Foreskin keratinocyte (primary cell): ENCODE measurements at places on chromosomes 1 and 21. TPM values are rescaled to one million over a fixed set of nuclear protein-coding genes. Genes with fewer than 3 reads are reported as not detected.

The CDC42BPA gene
- total RNA-seq: 16.4 and 18.0 TPM in 2 replicates

DNA sequence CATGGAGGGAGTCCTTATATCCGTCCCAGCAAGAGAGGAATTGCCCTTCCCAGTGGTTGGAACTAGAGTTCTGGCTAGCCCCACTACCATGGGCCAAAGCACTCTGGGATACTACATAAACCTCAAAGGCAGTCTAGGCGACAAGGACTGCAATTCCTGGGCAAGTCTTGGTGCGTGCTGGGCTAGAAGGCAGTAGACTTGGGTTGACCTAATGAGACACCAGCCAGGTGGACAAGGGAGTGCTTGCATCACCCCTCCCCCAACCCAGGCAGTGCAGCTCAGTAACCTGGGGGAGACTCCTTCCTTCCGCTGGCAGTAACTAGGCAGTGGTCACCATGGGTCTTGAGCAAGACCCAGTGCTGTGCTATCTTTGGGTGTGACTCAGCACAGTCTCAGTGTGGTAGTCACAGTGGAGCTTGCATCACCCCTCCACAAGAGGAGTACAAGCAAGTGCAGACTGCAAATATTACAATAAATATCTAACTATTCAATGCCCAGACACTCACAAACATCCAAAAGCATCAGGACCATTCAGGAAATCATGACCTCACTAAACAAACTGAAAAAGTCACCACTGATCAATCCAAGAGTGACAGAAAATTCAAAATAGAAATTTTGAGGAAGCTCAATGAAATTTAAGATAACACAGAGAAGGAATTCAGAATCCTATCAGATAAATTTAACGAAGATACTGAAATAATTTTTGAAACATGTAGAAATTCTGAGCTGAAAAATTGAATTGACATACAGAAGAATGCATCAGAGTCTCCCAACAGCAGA, 84.7 kb upstream of the LYPLAL1 start:
- peak; percentile 81 for DNase-seq

The GBP6 gene
- total RNA-seq: 0.20 and 0.39 TPM in 2 replicates

The RCSD1 gene
- 0.04 TPM in 1 of 2 replicates, not detected in the other for total RNA-seq

GRCh38 chr1:227780101-227781044, 35.1 kb upstream of the PRSS38 start:
- DNase-seq: no peak

- DNase-seq: no peak
Measured at GRCh38 chr1:20719871-20720620, 2.2 kb upstream of the KIF17 start.

The RSRP1 gene
- 31.4 and 32.8 TPM in 2 replicates for total RNA-seq

GRCh38 chr1:111719674-111720132, 19.5 kb downstream of the INKA2 start:
- no peak for DNase-seq

The NUAK2 gene
- total RNA-seq: 15.1 and 21.6 TPM in 2 replicates

The DRAM2 gene
- total RNA-seq: 33.3 and 35.8 TPM in 2 replicates

- no peak for DNase-seq
Measured at GRCh38 chr1:205274041-205274691, 46.4 kb downstream of the TMCC2 start.

DNA sequence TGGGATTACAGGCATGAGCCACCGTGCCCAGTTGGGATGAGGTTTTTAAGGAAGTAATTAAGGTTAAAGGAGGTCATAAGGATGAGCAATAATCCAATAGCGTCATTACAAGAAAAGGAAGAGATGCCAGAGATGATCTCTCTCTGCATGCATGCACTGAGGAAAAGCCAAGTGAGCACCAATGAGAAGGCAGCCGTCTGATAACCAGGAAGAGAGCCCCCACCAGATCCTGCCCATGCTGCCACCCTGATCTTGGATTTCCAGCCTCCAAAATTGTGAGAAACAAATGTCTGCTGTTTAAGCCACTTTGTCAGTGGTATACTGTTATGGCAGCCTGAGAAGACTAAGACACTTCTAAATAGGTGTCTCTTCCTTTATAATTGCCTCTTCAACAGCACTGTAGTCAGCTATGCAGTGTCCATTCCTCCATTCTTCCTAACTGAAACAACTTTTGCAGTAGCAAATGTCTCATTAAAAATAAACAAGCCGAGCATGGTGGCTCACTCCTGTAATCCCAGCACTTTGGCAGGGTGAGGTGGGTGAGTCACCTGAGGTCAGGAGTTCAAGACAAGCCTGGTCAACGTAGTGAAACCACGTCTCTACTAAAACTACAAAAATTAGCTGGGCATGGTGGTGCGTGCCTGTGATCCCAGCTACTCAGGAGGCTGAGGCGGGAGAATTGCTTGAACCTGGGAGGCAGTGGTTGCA, 216.2 kb upstream of the RUNX1 start:
- peak; percentile 65 for DNase-seq

DNA sequence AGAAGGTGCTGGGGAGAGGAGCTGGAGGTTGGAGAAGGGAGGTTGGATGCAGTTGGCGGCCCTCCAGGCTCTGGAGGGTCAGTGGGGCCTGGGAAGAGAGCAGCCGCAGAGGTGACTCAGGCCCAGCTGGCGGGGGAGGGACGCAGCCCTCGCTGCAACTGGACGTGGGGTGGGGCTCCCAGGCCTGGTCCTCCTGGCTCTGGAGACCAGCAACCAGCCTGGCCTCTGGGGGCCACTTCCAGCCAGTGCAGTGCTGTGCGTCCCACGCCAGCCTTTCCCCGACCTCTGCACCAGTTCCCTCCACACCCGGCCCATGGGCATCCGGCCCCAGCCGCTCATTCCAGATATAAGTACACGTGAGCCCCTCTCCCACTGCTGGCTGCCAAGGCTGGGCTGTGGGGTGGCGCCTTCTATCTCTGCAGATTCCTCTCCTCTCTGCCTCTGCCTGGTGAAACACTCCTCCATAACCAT, 38.0 kb upstream of the COL18A1 start:
- DNase-seq: no peak

The SLC6A17 gene
- 0.03 and 0.07 TPM in 2 replicates for total RNA-seq

DNA sequence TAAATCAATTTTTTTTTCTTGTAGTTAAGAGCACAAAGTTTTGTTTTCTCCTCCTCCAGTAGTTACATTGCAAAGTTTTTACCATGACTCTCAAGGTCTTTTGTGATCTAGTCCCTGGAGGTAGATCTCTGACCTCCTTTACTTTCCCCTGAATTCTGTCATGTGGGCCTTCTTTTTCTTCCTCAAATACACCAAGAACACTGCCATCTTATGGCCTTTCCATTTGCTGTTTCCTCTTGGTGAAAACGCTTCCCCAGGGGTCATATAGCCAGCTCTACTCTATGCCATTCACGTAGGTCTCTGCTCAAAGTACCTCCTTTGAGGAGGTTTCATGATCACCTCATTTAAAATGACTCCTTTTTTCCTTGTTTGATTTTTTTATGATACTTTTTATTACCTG, 2.7 kb downstream of the DDX20 start:
- no peak for DNase-seq

DNA sequence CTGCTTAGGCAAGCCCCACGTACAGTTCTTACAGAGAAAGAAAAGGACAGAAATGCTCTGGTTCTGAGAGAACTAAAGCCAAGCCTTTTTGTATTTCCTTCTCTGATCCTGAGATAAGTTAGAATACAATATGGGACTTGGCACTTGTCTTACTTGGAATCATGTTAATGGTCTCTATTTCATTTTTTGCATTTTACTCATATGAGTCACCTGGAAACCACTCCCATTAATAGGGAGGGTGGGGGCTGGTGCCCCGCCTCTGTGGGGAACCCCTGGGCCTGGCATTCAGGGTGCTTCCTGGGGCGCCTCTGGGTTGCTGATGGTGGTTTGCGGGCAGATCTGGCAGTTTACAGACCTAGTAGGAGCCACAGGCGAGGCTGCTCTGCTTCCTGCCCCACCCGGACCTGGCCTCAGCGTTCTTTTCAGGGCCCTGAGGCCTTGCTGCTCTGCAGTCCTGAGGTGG, 26.7 kb downstream of the TSPAN2 start:
- peak; percentile 82 for DNase-seq

The MMP23B gene
- total RNA-seq: 1.2 TPM in 1 of 2 replicates, not detected in the other

DNA sequence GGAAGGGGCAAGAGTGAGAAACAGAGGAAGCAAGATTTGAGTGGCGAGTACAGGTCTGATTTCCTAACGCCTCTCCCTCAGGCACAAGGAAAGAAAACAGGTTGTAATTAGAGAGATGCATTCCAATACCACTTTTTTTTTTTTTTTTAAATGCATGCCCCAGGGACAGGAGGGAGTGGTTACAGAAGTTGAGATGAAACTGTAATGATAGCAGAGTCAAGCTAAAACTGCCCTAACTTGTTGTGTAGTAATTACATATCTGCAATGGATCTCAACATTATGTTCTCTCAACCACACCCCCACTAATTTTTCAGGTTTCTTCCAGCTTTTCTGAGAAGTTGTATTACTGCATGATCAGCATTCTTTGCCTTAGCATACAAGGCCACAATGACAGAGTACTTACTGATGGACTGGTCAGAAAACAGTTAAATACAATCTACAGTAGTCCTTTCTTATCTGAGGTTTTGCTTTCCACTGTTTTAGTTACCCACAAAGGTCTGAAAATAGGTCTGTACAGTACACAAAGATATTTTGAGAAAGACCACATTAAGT, 5.5 kb downstream of the ETV3 start:
- DNase-seq: peak; percentile 83

- DNase-seq: no peak
Measured at GRCh38 chr1:32275424-32275823, 16.5 kb upstream of the HDAC1 start.

The CR2 gene
- not detected in 2 replicates for total RNA-seq

- DNase-seq: peak; percentile 60
Measured at GRCh38 chr1:175822580-175822979, 79.2 kb upstream of the TNR start.

DNA sequence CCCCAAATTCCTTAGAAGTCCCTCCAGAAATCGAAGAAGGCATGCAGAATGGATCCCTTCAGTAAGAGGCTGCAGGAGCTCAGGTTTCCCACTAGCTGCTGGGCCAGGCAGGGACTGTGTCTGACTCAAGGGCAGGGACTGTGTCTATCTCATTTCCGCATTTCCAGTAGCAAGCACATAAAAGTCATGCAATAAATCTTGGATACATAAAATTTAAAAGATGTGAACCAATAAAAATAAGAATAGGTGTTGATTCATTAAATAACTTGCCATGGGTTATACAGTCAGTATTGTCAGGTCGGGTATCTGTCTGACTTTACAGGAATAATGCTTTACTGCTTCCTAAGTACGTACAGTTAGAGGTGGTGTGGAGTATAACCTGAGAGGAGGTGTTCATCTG, 15.2 kb downstream of the PM20D1 start:
- no peak for DNase-seq

The CELA2A gene
- not detected in 2 replicates for total RNA-seq

DNA sequence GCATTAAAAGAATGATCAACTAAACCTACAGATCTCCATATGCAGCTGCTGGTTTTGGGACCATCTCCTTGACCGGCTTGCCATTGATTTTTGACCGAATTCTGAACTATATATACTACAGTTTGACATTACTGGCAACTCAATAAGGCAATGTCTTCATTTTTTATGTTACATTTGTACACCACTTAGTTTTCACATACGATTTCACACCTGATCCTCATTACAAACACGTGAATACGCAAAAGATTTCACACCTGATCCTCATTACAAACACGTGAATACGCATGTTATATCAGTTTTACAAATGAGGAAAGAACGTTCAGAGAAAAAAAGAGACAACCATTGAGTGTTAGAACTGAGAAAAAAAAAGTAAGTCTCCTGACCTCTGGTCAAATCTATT, 1.1 kb downstream of the SASS6 start:
- DNase-seq: no peak

- DNase-seq: no peak
Measured at GRCh38 chr1:184633785-184634184, 120.9 kb downstream of the EDEM3 start.

The SLX9 gene
- 39.7 and 54.7 TPM in 2 replicates for total RNA-seq

The PPM1J gene
- total RNA-seq: 6.0 and 6.3 TPM in 2 replicates

DNA sequence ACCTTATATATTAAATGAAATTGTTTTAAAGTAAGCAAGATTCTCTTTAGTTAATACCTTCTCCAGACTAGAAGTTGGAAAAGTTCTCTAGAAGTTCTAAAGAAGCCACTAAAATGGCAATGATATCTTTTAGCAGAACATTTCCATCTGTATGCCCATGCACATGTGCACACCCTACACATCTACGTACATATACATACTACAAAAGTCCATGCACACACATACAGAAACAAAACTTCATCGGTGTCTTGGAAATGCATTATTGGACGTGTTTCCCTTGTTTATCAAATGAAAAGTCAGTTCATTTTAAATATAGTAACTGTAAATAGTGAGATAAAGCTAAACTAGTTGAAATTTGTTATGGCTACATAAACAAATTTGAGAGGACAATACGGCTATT, 114.4 kb downstream of the KCNT2 start:
- no peak for DNase-seq

- peak; percentile 65 for DNase-seq
Measured at GRCh38 chr1:218537122-218537913, 192.2 kb downstream of the TGFB2 start.

- no peak for DNase-seq
Measured at GRCh38 chr1:158089925-158090637, 90.6 kb upstream of the CD1D start.

DNA sequence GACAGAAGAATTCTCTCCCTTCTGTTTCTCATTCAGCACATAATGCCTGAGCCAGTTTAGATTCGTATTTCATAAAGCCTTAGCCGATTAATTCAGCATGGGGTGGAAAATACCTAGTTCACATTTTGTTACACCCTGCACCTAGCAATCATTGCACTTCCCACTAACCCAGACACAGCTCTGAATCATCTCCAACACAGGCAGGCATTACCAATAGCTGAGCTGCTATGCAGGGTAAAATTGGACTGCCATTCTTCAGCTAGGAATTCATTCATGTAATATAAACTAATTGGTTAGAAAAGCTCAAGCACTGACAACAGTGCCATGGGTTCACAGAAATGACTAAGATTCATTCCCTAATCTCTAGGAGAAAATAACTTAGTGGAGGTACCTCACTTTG, 26.9 kb upstream of the NKAIN1 start:
- DNase-seq: no peak

DNA sequence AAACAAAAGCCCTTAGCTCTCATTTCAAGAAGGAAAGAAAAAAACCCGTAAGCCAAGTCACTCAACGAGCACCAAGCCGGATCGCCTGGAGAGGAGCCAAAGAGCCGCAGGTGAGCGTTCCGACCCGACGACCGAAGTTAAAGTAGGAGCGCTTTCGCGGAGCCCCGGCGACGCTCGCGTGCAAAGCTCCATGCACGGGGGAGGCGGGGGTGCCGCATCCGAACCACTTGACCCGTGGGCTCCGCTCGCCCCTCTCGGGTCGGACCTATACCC, 382 bp downstream of the GPBP1L1 start:
- DNase-seq: no peak

DNA sequence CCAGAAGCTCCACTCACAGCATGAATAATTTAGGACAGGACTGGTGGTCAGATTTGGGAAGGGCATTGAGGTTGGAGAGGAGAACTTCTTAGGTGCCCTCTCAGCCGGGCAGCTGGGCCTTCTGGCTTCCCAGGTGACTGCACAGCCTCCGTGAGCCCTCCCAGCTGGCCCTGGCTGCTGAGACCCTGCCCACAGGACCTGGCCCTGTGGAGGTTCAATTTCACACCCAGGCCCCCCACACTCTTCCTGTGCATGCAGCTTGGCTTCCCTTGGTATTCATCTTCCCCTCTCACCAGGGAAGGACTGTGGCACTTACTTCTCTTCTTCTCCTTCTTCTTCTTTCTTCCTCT, 50.6 kb downstream of the NDUFS5 start:
- DNase-seq: no peak

GRCh38 chr1:22101995-22102394, 40.9 kb downstream of the WNT4 start:
- no peak for DNase-seq

The FALEC gene
- total RNA-seq: not detected in 2 replicates

The CD5L gene
- total RNA-seq: not detected in 2 replicates
